GOT3 (cell line): ENCODE measurements at places on chromosomes 6 and 20.

- no peak for DNase-seq
These were observed 41.1 kb downstream of the HNF4A start for GRCh38 chr20:44396369-44397130.

DNA sequence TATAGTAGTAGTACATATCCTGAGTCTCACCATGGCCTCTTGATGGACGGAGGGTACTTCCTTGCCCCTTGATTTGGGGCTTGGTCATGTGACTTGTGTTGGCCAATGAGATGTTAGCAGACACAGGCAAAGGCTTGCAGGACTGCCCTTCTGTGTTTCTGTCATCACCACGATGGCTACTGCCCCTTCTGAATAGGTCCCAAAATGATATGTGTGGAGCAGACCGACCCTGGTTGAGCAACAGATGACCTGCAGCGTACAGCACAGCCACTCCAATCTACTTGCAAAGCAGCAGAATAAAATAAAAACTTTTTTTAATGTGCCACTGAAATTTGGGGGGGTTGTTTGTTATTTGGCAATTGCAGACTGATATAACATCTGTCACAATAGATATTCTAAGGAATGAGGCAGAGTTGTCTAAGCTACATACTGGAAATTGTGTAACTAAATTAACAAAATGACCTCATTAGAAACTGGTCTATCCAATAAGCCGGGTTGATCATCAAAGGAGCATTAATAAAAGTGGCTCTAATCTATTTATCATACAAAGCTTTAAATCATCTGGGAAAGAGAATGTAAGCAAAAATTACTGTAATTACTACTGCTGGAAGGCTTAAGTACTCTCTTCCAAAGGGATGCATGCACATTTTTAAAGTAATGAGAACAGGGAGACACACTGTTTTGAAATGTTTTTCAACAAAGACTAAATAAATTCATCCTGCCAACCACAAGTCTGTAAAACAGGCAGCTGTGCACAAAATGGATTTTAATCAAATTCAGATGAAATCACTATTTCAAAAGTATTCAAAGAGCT is 209.5 kb downstream of the KIF16B start:
- no peak for DNase-seq

GRCh38 chr6:12717356-12717755 is 789 bp downstream of the PHACTR1 start:
- no peak for DNase-seq

DNA sequence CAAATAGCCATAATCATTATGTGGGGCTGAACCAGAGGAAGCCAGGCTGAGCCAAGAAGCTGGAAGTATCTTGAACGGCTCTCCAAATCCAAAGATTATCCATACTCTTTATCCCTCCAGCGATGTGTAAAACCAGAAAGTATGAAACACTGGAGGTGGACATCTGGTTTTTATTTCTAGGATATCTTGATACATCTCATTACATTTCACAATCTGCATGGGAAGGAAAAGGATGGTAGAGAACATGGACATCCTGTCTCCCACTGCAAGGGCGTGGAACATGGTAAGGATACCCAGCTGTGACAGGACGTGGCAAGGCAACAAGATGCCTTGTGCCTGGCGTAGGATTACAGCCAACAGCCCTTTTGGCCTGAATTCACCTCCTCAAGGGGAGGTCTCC is 20.1 kb downstream of the TRIM27 start:
- DNase-seq = no peak

DNA sequence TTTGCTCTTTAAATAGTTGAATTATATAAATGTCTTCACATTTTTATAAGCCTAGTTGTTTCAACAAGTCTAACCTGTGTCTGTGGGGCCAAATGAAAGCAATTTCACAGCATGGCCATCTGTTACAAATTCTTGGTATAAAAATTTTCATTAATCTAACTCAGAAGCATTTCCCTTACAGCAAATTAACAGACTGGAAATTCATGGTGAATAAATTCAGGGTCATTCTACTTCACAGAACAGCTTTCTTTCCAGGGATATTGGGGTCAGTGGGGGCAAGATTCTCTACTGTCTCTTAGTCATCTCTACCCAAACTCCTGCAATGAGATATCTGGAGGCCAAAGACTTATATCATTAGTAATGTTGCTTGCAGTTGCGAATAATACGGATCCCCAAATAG is 352.1 kb downstream of the MMUT start:
- DNase-seq = no peak

DNA sequence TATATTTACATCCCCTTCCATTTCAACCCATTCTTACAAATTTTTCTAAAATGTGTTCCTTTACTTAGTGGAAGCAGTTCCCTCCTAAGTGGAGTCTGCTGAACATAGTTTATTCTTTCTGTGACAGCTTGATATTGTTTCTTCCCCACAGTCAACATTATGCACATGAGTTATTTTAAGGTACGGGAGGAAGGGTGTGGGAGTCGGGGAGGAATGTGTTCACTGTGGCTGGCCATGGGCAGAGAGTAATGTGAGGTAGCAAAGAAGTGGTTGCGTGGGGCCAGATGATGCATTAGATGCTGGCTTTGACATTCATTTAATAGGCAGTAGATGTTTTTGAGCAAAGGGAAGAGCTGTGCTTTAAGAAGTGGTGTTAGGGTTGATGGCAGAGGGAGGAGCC is 98.5 kb downstream of the ARMC2 start:
- DNase-seq = no peak

DNA sequence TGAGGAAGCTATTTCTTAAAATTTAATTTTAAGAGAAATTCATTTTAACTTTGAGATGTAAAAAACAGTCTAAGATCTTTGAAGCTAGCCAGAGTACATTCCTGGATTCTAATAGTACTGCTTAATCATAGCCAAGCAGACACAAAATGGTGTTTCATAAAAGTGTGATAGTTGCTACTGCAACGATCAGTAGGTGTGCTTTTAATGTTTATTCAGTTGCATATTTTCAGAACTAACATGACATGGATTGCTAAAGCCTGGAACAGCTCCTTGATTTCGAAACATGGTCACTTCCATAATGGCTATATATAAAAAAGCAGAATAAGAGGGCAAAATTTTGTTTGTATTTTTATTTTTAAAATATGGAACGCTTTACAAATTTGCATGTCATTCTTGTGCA is 35.5 kb downstream of the SESN1 start:
- no peak for DNase-seq

DNA sequence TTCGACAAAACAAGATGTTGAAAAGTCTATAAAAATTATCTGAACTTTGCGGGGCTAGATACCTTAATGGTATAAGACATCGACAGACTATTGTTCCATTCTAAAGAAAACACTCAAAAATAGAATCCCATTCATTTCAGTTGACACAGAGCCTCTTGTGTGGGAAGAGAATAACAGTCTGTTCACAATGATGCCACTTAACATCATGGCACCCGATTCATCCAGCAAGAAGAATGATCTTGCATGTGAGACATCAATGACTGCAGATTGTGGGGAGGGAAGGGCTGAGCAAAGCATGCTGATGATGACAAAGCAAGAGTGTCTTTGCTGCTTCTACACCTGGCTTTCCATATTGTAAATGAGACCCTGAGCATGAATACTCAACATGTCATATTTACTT is 49.7 kb upstream of the ARMH2 start:
- DNase-seq = no peak

DNA sequence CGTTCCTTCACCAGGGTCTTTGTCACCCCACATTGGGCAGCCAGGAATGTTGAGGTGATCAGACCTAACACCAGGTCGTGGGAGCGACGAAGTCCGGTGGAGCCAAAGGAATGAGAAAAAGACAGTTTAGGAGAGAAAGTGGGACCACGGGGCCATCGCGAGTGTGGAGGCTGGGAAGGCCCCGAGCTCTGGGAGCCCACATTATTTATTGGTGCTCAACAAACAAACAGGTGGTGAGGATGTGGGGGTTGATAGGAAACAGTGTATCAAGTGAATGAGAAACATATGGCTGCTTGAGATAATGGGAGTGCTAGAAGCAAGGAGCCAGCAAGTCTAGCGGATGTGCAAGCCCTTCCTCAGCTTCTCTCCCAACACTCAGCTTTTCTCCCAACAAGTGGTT is 287.1 kb upstream of the SGK1 start:
- DNase-seq = no peak

- DNase-seq = no peak
These were observed 20.6 kb downstream of the SLC2A12 start for GRCh38 chr6:134031696-134032255.

DNA sequence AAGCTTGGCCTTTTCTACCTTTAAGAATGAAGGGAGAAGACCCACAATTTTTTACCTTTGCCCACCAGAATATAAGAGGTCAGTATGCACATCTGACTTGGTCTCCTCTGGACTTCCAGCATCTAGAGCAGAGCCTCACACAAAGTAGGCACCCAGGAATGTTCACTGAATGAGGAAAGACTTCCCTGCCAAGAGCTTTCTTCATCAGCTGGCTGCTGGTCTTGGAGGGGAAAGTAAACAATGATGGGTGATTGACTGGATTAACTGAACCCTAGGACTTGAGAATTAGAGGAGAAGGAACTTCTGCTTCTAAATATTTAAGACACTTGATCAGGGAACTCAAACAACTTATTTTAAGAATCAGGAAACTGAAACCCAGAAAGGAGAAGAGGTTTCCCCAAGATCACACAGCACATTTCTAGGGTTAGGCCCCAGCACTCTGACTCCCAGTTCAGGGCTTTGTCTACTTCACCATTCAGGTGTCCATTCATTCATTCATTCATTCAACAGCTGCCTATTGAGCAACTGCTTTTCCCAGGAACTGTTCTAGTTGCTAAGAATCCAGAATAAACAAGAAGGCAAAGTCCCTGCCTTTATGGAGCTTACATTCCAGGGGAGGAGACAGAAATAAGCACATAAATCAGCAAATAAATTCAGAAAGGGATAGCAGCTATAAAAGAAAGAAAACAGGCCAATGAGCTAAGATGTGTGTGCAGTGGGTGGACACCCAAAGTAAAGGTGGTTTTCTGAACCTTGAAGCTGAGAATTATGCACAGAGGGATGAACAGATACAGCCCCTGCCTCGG is 216.9 kb upstream of the LRFN2 start:
- no peak for DNase-seq

GRCh38 chr6:331622-332521 is 39.6 kb downstream of the DUSP22 start:
- DNase-seq = no peak

GRCh38 chr6:26064619-26065257 is 22.5 kb upstream of the HFE start:
- no peak for DNase-seq

GRCh38 chr20:63060057-63060991 is 53.6 kb upstream of the BHLHE23 start:
- DNase-seq = no peak

DNA sequence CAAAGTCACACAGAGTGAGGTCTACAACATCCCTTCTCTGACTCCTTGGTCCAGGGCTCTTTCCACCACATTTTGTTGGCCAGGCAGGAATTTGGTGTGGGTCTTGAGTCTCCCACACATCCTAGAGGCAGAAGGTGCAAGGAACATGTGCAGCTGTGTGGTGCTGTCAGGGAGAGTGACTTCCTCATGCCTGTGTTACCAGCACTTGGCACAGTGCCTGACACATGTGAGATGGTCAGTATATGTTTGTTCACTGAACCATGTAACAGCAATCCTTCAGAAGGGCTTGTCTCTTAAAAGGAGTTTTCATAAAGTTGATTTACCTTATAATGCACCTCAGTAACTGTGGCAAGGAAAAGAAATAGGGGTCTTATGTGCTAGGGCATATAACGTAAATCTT is 168.5 kb downstream of the CDC5L start:
- no peak for DNase-seq

- no peak for DNase-seq
These were observed 20.2 kb upstream of the HIVEP2 start for GRCh38 chr6:142965164-142965563.

GRCh38 chr20:63417097-63417737 is 55.2 kb downstream of the KCNQ2 start:
- no peak for DNase-seq

DNA sequence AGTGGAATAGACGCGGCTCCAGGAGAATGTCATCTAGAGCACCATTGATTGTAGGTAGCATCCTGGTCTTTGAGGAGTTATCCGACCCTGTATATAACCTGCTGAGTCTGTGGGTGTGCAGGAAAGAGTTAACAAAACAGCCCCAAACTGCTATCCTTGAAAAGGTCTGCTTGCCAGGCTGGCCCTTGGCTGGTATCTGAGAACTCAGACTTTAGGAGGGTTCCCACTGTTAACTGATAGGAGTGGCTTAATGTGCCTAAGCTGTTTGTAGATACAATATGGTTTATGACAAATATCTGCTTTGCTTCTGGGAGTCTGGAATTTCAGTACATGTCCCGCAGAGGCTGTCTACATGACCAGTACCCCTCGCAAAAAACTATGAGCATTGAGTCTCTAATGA is 27.6 kb upstream of the MCUR1 start:
- no peak for DNase-seq

GRCh38 chr6:41696788-41697187 is 38.6 kb downstream of the TFEB start:
- no peak for DNase-seq

GRCh38 chr6:85866758-85867401 is 224.2 kb upstream of the SYNCRIP start:
- DNase-seq = no peak

GRCh38 chr20:45890077-45890984 is 677 bp downstream of the NEURL2 start:
- no peak for DNase-seq

- DNase-seq = no peak
These were observed 73.6 kb downstream of the RSPH3 start for GRCh38 chr6:158926414-158926813.
